Calu3 (cell line): ENCODE measurements at places on chromosomes 1 and 21. TPM values are rescaled to one million over a fixed set of nuclear protein-coding genes. Genes with fewer than 3 reads are reported as not detected.

CYYR1 gene
- not detected in 2 replicates for total RNA-seq

TMEM52 gene
- 0.64 and 1.1 TPM in 2 replicates for total RNA-seq

DNA sequence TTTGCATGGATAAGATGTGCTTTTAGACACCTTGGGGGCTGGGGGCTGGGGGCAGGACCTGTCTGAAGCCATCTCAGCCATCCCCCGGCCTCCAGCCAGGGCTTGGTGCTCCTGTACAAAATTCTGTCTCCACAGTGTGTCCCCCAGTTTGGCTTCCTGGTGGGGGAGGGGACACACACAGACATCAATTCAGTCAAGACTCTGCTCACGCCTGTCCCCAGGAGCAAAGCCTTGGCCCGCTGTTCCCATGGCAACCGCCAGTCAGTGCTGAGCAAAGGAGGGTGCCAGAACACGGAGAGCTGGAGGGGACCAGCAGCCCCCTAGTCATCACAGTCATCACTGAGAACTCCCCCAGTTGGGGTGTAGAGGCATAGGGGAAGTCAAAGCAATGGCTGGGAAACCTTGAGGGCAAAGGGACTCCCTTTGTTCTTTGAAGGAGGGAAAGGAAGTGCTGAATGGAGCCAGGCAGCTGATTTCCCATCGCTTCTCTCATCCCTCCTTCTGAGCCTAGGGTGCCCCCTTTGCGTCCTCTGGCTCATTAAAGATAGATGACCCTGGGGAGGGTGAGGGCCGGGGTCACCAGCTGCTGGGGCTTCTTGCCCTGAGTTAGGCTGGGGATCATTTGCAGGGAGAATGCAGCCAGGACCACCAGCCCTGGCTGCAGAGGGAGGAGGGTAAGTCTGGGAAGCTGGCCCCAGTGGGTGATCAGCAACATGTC is 134.9 kb upstream of the IPO9 start:
- no peak for DNase-seq
- H3K36me3 ChIP-seq = no peaks in the 10 kb centered on the region
- no peak overlapping the region for H3K4me3 ChIP-seq
- no peak overlapping the region for H3K27ac ChIP-seq
- H3K4me1 ChIP-seq = no peaks in the 10 kb centered on the region
- peaks cover 26% of the 10 kb centered on the region for H3K27me3 ChIP-seq

GRCh38 chr1:55707846-55708245 is 492.7 kb upstream of the USP24 start:
- no peaks in the 10 kb centered on the region for H3K36me3 ChIP-seq
- H3K4me1 ChIP-seq = no peaks in the 10 kb centered on the region
- no peak overlapping the region for H3K27ac ChIP-seq
- no peak for DNase-seq
- peaks cover 13% of the 10 kb centered on the region for H3K27me3 ChIP-seq

- H3K36me3 ChIP-seq = peaks cover 34% of the 10 kb centered on the region
- H3K4me3 ChIP-seq = peak overlapping the region; percentile 29
- peaks cover 51% of the 10 kb centered on the region for H3K4me1 ChIP-seq
- peak overlapping the region; percentile 90 for H3K27ac ChIP-seq
Measured at GRCh38 chr1:16164213-16165072, 8.6 kb upstream of the EPHA2 start.

- peaks cover 15% of the 10 kb centered on the region for H3K27me3 ChIP-seq
- no peak overlapping the region for H3K4me3 ChIP-seq
- no peak overlapping the region for H3K27ac ChIP-seq
- no peaks in the 10 kb centered on the region for H3K36me3 ChIP-seq
Measured at GRCh38 chr1:228198977-228199590, 8.8 kb upstream of the OBSCN start.

DNA sequence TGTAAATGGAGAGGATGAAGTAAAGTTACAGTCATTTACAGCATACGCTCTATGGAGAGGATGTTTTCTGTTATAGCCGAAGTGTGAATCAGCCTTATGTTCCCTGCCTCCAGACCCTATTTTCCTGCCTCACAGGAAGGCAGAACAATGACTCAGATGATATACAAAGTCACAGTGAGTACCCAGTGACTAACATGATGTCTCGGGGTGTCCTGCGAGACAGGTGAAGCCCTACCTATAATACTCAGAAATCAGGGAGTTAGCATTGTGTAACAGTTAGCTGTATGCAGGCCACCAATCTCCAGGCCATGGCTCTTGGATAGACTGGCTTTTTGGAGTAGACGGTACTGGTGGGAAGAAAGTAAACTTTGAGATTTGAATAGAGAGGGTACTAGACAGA is 55.6 kb upstream of the FBXO28 start:
- peak overlapping the region; percentile 93 for H3K27ac ChIP-seq
- H3K4me3 ChIP-seq = no peak overlapping the region
- no peaks in the 10 kb centered on the region for H3K36me3 ChIP-seq
- H3K27me3 ChIP-seq = no peaks in the 10 kb centered on the region

DNA sequence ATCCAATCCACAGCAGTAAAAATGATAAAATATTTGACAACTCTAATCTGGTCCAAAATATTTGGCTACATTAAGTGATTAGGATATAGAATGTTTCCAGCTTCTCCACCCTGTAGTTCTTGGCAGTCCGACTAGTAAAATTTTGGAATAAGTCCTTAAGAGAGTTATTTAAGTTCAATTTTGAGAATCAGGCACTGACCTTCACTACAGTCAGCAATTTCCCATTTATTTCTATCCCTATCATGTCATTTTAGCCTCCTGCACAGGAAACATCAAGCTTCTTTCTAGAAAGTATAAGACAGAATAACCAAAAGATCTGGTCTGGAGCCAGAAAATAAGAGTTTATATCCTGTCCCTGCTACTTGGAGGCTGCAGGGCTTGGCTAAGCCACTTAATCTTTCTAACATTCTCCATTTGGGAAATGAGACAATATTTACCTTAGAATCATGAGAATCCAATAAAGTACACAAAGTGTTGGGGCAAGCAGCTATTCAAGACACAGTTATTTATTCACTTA is 162.2 kb downstream of the DPYD start:
- no peaks in the 10 kb centered on the region for H3K27me3 ChIP-seq
- H3K4me1 ChIP-seq = no peaks in the 10 kb centered on the region
- H3K4me3 ChIP-seq = no peak overlapping the region
- H3K27ac ChIP-seq = no peak overlapping the region

DNA sequence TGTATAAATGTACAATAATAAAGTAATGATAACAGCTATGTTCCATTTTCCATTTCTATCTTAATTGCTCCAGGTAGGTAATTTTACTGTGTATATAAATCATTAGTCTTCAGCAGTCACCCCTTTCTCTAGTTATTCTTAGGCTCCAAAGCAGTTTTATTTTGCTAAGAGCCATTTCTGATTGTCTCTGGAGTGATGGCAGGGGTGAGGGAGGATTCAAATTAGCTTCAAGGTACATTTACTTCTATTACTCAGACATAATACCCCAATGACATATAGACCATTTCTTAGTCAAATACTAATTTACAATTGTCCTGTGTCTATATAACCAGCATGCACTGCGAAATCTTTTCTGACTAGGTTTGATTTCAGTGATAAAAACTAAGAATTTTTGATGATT is 663.4 kb upstream of the PRMT6 start:
- no peak overlapping the region for H3K4me3 ChIP-seq
- no peaks in the 10 kb centered on the region for H3K36me3 ChIP-seq
- no peaks in the 10 kb centered on the region for H3K4me1 ChIP-seq
- H3K27me3 ChIP-seq = no peaks in the 10 kb centered on the region
- no peak overlapping the region for H3K27ac ChIP-seq
- no peak for DNase-seq
